ENCODE measurements at places on chromosomes 5 and 9.
A peak's percentile ranks its signal among the peaks of the same experiment; 100 is the strongest.

DNA sequence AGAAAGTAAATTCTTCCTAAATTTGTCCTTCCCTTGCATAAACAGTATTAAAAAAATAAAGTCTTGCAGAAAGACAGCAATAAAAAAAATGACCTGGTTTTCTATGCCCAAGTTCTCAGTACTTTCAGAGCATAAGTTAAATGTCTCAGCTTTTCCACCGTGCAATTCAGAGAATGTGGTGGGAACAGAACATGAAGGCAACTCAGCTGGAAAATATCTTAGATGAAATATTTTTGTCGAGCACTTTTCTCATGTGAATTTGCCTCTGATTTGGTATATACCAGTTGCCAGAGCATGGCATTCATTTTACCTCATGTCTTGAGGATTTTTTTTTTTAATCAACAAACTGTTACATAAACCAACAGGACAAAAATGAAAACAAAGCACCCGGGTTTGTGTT is 176.1 kb downstream of the CETN3 start:
- DNase-seq = peak; percentile 61

DNA sequence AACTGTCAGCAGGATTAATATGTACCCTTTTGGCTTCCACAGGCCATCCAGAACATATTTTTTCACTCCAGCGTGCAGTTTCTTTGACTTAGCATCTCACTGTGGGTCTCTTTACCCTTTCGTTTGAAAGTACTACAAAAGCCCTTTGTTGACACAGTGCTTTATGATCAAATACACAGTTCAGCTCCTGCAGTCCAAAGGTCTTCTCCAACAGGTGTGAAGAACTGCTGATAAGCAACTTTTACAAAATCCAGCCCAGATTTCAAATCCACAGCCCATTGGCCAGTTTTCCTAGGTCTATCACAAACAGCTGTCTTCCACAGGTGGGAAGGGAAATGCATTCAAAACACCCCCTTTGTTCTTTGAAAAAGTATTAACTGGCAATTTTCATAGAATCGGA is 54.8 kb downstream of the MYO10 start:
- DNase-seq = no peak

DNA sequence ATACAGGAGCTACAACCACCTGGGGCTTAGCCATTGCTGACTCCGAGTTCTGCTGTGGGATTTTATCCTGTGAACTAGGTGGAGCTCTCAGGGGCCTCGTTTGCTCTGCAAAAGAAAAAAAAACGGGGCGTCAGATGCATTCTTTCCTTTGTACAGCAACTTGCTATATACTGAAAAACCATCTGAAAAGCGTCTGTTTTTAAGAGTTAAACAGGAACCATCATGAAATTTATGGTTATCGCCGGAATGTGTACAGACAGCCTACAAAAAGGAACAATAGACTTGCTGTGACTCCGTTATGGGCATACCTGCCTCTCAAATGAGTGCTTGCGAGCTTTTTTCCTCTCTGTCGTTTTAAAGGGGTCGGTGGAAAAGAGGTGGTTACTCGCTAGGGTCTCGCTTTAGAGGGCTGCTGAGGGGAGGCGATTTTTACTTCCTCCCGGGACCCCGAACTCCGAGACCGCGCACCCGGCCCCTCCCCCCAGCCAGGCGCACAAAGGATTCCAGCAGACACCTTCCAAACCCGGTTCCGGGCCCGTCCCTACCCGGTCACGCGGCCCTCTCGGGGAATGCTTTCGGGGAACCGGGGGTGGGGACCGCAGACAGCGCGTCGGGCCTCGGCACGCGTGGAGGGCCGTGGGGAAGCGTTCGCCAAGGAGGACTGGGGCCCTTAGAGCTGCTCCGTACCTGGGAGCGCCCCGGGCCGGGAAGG is 826 bp downstream of the PAIP1 start:
- peak; percentile 26 for DNase-seq

DNA sequence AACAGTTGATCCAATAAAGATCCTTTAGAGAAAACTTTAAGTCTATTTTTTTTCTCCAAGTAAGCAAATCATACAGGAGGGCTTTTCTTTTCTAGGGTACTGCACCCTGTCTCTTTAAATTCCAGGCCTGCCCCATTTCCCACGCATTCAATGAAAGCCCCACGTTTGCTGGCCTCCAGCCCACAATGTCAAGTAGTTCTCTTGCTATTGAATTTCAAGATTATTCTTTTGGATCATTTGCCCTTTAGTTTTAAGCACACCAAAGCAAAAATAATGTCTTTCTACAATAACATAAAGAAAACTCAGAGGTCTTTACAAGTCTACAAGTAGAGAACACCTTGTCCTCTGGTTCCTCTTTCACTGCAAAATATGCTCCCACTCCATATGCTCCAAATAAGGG is 15.6 kb downstream of the MLLT3 start:
- no peak for DNase-seq

DNA sequence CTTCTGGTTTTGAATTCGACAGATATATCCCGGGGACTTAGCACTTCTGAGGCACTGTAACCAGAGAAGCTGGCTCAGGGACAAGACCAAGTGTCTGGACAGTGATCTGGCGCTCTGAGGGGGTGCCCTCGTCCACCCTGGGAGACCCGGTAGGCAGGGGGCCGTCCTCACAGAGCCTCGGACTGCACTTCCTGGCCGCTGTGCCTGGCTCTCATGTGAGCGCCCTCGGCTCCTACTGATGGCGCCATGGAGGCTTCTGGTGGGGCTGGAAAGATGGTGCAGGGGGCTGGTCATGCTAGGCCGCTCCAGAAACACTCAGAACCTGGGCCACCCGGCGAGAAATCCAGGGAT is 18.8 kb upstream of the SLC6A3 start:
- DNase-seq = no peak

DNA sequence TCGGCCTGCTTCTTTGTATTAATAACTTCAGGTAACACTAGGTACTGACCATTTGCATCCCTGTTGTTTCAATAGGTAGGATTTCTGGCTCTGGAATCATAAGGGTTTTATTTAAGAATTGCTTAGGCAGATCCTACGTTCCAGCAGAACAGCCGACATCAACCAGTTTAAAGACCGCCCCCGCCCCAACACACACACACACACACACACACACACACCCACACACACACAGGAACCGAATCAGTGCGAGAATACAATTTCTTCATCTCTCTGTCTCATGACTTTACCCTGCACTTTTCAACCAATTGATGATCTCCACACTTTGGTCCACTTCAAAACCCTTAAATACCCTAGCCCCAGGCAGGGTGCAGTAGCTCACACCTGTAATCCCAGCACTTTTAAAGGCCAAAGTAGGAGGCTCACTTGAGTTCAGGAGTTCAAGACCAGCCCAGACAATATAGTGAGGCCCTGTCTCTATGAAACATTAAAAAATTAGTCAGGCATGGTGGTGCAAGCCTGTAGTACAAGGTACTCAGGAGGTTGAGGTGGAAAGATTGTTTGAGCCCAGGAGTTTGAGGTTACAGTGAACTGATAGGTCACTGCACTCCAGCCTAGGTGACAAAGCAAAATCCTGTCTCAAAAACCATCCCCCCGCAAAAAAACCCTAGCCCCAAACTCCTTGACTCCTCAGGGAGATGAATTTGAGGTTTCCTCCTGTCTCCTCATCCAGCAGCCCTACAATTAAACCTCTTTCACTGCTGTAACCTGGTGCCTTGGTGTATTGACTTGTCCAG is 2.7 kb upstream of the MTMR12 start:
- DNase-seq = no peak

DNA sequence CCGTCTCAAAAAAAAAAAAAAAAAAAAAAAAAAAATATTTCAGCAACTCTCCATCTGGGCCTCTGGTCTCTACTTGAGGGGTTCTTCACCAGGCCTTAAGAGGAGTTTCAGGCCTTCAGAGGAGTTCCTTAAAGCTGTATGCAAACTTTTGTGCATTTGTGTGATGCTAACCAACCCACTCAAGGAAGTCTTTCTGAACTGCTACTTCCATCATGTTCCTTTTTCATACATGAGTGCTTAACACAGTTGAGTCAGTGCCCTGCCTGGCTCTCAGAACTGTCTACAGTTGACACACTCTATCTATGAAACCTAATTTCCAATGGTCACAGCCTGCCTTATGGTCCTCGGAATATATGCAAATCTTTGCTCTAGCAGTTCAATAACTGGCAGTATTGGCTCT is 146.5 kb downstream of the MEF2C start:
- no peak for DNase-seq

- no peak for DNase-seq
Measured at GRCh38 chr9:136688274-136689107, 1.2 kb upstream of the AGPAT2 start.

DNA sequence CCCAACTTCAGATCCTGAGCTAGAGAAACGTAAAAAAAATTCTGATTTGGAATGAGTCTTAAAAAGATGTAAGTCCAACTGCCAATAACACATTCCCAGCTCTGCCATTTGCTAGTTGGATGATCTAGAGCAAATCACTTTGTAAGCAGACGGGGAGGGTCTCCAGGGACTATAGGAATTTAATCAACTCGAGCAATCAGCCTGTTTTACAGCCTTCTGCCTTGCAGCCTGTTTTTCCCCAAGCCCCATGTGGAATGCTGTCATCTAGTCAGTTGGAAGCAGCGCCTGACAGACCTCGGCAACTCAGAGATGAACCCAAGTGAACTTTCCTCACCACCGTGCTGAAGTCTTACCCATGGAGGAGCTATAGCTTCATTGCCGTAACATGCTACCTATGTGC is 34.8 kb upstream of the HRH2 start:
- no peak for DNase-seq

DNA sequence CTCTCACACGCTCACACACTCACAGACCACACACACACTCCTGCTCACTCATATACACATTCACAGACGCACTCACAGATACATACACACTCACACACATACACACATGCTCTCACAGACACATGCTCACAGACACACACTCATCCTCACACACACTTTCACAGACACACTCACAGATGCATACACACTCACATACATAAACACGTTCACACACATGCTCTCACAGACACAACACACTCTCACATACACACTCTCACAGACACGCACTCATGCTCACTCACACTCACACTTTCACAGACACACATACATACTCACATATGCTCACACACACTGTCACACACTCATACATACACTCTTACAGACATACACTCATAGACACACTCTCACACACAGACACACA is 82.2 kb downstream of the IRX2 start:
- DNase-seq = no peak

GRCh38 chr5:110785356-110785755 is 46.5 kb downstream of the SLC25A46 start:
- DNase-seq = no peak

GRCh38 chr5:14528926-14529325 is 52.7 kb upstream of the OTULINL start:
- no peak for DNase-seq

DNA sequence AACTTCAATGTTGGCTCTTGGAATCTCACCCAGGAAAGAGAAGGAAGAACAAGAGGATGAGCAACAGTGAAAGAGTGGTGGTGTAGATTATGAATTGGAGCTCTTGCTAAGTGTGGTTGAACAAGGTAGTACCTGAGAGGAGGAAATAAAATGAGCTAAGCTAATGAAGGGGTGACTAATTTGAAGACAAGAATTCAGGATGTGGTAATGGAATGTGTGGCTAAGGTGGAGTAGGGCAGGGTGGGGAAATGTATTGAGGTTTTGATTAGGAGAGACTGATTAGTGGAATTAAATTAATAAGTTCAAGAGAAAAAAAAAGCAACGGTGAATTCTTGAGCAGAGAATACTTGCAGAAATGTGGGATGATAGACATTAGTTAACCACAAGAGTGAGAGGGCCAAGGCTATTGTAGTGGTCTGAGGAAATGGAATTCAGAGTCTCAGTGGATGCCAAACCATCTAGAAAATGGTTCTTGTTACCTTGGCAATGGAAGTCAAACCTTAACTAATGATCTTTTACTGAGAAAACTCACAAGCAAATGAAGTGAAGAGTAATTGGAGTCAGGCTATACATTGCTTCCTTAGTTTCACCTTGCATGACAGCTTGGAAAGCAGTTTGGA is 648.3 kb upstream of the ZNF608 start:
- no peak for DNase-seq

DNA sequence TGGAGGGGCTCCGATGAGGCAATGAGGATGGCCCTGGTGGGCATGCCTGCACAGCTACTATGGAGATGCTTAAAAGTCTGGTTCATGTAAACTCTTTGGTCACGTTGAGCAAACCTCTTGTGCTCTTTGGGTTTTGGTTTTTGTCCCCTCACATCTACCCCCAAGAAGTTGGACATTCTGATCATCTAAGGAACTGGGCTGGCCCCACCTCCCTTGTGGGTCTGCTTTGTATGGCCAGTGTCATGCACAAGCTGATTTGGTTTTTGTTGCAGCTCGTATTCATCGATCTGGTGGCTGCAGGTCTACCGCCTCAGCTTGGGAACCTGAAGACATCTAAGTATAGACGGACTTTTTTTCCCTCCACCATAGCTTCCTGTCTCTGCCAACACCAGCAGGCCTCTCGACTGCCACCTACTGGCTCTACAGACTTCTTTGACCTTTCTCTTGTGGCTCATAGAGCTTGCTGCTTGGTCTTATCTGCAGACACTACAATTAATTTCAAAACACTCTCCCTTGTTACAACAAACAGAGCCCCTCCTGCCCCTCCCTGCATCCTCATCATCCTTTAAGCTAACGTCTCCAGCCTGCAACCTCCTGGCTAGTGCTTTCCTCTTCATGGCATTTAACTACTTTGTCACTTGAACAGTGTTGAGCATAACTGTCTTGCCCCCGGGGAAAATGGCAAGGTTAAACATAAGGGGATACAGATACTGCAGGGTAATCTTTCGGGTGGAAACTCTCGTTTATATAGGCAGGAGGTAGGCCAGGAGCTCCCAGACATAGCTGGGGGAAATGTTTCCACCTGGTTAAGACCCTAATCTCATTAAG is 34.5 kb downstream of the TSTD2 start:
- peak; percentile 71 for DNase-seq

GRCh38 chr5:159786901-159787691 is 129.2 kb upstream of the ADRA1B start:
- peak; percentile 78 for DNase-seq
